ENCODE measurements at places on chromosomes 1 and 21.

- DNase-seq = no peak
Observed at GRCh38 chr1:229716069-229716468, 90.0 kb downstream of the URB2 start.

- DNase-seq = no peak
Observed at GRCh38 chr1:163770265-163770664, 448.5 kb downstream of the NUF2 start.

DNA sequence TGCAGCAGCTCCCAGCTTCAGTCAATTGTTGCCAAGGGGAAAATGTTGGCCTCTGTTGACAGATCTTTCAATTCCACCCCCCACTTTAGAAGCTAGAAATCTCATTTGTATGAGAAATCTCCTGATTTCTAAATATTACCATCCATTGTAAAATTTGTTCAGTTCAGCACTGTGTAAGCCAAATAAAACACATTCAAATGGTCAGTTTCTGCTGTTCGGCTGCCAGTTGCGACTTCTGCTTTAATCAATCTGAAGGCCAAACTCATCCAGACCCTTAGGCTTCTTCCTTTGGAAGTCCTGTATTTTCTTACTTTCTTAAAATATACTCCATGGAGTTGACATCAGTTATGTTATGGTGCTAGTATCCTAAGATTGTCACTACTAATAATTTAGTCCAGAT, 281.2 kb upstream of the ZRANB2 start:
- no peak for DNase-seq

DNA sequence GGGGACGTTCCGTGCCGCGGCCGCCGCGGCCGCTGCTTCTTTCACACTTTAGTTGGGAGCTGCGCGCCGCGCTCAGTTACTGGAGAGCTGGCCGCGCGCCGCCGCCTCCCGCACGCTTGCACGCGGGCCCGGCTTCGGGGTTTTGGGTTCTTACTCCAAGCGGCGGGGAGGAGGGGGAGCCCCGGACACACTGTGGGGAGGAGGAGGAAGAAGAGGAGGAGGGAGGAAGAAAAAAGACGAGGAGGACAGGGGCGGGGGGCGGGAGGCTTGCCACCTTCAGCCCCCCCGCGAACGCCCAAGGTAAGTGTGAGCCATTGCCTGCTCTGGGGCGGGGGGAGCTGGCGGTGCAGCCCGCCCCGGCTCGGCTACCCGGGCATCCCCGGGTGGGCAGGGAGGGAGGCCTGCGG, 243 bp downstream of the C1orf21 start:
- no peak for DNase-seq

GRCh38 chr1:12309783-12310742, 80.2 kb downstream of the VPS13D start:
- no peak for DNase-seq

GRCh38 chr21:45347712-45348499, 57.1 kb upstream of the COL18A1 start:
- no peak for DNase-seq

DNA sequence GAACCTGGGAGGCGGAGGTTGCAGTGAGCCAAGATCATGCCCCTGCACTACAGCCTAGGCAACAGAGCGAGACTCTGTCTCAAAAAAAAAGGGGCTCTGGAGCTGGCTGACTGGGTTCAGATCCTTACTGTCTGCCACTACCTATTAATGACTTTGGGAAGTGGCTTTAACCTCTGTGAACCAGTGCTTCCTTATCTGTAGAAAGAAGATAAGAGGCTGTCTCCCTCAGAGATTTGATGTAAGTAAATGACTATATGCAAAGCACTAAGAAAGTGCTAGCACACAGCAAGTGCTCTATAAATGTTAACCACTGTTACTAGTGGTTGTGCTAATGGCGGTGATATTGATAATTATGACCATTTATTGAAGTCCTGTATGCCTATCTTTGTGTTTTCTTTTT, 94.6 kb downstream of the VPS13D start:
- no peak for DNase-seq

GRCh38 chr1:8329858-8330257, 11.9 kb downstream of the SLC45A1 start:
- DNase-seq = no peak

DNA sequence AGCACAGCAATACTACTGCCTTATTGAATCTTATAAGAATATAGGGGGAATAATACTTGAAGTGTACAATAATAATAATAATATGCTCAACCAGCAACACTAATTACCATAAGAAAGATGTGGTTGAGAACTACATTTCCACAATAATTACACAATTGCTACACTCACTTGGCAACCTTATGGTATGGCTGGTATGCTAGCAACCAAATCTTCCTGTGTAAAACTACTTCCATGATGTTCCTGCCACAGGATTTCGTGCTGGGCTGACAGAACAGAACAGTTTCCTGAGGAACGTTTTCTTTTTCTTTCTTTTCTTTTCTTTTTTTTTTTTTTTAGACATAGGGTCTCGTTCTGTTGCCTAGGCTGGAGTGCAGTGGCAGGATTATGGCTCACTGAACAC, 50.6 kb downstream of the KIF26B start:
- no peak for DNase-seq

GRCh38 chr1:162629651-162630050, 2.6 kb upstream of the DDR2 start:
- DNase-seq = no peak

- no peak for DNase-seq
Observed at GRCh38 chr1:208202333-208202995, 41.7 kb downstream of the PLXNA2 start.

DNA sequence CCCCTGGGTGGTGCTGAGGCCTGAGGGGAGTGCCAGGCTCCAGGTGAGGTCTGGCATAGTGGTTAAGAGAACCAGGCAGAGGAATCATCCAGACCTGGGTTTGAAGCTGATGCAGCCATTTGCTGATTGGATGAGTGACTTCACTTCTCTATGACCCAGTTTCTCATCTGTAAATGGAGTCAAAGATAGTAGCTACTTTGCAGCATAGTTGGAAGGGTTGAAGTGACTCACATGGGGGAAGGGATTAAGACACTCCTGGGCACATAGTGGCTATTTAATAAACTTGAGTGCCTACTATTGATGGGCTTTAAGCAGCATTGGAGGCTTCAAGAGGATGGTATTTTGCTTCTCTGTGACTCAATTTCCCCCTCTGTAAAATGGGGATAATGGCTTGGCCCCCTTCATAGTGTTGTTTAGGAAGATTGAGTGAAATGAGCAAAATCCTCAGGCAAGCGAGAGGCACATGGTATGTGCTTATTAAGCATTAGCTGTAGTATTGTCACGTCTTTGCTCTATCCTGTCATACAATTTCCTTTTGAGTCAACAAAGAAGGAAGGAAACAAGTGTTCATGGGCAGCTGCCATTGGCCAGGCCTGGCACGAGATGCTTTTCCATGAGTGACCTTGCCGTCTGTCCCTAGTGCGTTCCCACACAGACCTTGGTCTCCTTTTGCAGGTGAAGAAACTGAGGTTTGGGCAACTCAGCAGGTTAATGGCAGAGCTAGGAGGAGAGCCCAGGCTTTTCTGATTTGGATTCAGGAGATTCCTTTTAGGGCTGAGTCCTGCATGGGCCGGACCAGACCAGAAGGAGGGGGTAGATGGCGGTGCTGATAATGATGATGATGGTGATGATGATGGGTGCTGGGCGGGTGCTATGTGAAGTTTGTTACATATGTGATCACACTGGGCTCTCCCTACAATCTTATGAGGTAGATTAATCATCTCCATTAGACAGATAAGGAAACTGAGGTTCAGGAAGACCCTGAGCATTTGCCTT, 131.1 kb upstream of the WNT4 start:
- no peak for DNase-seq

GRCh38 chr1:1236945-1237873, 5.2 kb downstream of the B3GALT6 start:
- DNase-seq = no peak

DNA sequence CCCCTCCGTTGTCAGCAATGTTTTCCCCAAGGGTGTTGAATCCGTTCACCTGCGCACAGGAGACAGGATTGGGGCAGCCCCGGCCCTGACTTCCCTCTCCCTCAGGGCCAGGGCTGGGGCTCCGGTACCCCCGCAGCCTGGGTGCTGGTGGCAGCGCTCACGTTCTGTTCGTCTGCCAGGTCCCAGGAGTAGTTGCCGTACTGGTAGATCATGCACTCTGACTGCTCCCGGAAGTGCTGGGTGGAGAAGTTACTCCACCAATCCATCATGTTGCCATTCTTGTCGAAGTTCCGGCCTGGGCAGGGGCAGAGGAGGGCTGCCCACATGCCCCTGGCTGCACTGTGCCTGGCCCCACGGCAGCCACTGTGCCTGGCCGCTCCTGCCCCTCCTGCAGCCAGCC, 6.1 kb downstream of the PRXL2B start:
- no peak for DNase-seq

GRCh38 chr1:6538956-6539355, 15.4 kb downstream of the NOL9 start:
- DNase-seq = no peak

DNA sequence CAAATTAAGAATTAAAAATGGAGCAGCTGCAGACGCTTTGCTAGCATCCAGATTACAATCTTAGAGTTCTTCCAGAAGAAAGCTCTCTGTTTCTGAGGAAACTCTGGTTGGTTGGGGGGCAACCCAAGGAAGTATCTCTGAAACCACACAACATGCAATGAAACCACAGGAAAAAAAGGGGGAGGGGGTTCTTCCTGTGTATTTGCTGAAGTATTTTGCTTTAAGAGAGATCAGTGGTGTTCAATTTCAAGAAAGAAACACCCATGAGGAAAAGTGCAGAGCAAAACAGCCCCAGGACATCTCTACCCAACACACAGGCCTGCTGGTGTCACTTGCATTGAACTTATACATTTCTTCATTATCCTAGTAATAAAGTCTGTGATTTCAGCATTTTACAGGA, 19.7 kb upstream of the TIAM1 start:
- DNase-seq = no peak

- no peak for DNase-seq
Observed at GRCh38 chr1:177981200-177981599, 11.3 kb upstream of the SEC16B start.

DNA sequence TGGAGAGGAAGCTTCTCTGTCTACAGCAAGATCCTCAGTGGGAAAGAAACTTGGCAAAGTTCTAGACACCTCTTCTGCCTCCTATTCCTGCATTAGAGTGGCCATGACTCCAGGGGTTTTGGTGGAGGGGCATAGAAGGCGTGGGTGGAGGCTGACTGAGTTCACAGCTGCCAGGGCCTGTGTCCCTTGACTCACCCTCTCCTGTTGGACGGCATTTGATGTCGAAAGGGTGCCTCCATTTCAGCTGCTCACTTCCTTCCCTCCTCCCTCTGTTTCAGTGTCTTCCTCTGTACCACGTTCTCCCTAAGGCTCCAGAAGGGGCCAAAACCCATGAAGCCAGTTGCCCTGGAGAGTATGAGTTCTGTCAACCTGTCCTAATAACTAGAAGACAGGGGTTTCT, 632 bp downstream of the TMEM79 start:
- DNase-seq = no peak
